Kidney tubule cell (primary cell): ENCODE measurements at places on chromosomes 11 and 22.
A peak's percentile ranks its signal among the peaks of the same experiment; 100 is the strongest.

GRCh38 chr11:69823641-69824265, 4.5 kb upstream of the FGF3 start:
- no peak for DNase-seq

DNA sequence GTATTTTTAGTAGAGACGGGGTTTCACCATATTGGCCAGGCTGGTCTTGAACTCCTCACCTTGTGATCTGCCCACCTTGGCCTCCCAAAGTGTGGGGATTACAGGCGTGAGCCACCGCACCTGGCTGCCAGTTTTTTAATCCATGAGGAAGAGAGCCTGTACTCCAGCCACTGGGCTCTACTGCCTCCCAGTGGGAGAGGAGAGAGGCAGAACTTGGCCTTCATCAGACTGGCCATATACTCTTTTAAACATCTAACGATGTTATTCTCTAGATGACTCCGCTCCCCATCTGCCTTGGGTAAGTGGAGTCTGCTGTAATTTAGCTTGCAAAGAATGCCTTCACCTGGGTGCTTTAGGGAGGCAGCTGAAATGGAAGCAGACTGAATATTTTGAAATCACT, 34.6 kb downstream of the SLC6A5 start:
- no peak for DNase-seq

DNA sequence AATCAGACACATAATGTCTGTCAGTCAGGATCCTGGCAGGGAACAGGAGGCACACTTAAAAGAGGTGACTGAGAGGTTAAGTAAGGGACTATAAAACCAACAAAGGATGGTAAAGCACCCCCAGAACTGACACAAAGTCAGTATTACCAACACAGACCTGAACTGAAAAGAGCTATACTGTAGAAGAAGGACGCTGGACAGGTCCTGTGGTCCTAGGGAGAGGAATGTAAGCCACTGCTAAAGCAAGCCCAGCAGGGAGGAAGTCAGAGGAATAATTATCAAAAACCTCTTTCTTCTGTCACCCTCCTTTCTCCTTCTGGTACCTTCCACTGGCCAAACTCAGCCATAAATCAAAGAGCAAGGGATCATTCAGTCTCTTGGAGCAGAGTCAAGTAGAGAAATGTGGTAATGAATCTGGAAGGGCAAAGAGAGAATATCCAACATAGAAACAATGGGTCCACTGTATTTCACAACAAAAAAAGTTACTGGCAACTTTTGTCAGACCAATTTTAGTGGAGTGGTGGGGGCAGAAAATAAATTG, 33.4 kb upstream of the ANGPTL5 start:
- no peak for DNase-seq

GRCh38 chr22:45082795-45083194, 73.0 kb upstream of the PHF21B start:
- DNase-seq, result no peak

- no peak for DNase-seq
These were observed 62.2 kb upstream of the FADD start for GRCh38 chr11:70140711-70141485.

DNA sequence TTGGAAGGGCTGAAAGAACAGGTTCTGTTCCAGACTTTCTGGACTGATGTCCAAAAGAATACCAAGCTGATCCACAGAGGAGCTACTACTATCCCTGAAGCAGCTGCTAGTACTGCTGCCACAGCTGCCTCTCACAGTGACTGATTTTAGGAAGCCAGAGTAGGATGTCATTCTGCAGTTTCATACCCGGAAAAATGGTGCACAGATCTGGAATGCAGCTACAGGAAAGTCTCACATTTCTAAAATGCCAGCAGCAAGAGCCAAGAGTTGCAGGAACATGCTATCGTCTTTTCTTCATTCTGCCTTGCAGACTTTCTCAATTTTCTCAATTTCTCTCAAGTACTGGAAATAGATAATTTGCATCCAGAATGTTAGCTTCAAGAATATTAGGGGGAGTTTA, 19.4 kb upstream of the CCDC179 start:
- DNase-seq, result peak; percentile 49
